CD4-positive, alpha-beta T cell treated with Interleukin-6 at 100 ng/mL for 8 hours (primary cell): ENCODE measurements at places on chromosomes 4 and X.

DNA sequence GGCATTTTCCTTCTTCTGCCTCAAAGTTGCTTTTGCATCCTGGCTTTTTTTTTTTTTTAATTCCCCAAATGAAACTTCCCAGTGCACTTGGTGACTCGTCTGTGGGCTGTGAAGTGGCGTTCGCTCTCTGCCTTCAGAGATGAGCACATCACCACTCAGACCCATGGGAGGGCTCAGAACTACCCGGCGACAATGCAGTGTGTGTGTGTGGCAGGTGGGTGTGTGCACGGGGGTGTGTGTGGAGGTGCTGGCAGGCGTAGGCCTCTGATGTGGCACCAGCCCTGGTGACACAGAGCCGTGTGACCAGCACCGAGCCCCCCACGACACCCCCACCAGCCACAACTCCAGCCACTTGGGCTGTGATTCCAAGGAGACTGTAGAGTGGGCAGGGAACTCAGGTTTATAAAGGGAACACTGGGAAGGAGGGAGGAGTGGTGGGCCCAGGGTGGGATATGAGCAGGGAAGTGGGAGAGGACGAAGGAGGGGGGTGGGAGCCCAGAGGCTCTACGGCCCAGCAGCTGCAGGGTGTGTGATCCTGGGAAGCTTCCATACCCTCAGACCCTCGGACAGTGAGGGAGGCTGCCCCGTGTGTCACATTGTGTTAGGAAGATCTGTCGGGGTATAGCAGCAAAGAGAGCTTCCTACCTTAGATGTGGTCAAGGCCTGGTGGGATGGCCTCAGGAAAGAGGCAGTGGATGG, 6.0 kb upstream of the WFS1 start:
- DNase-seq, result no peak

- DNase-seq, result no peak
Observed at GRCh38 chrX:17633546-17633945, 103.7 kb upstream of the SCML1 start.

GRCh38 chr4:1801286-1801958, 8.3 kb downstream of the FGFR3 start:
- DNase-seq, result no peak

- no peak for DNase-seq
Observed at GRCh38 chrX:44972132-44972531, 99.1 kb downstream of the KDM6A start.

DNA sequence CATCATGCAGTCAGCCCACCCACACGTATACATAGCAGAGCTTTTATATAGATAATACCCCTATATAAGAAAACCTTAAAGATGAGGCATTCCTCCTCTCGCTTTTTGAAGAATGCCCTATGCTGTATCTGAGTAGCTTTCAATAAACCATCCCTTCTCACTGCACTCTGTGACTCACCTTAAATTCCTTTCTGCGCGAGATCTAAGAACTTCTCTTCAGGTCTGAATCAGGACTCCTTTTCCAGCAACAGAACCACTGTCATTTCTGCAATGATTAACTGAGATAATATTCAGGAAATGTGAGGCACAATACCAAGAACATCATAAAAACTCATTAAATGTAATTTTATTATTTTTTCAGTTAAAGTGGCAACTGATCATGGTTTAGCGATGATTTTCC, 76.4 kb upstream of the DCLK2 start:
- no peak for DNase-seq

GRCh38 chrX:30762755-30763154, 109.5 kb downstream of the GK start:
- no peak for DNase-seq

- no peak for DNase-seq
Observed at GRCh38 chr4:104896660-104897645, 249.7 kb upstream of the TET2 start.

DNA sequence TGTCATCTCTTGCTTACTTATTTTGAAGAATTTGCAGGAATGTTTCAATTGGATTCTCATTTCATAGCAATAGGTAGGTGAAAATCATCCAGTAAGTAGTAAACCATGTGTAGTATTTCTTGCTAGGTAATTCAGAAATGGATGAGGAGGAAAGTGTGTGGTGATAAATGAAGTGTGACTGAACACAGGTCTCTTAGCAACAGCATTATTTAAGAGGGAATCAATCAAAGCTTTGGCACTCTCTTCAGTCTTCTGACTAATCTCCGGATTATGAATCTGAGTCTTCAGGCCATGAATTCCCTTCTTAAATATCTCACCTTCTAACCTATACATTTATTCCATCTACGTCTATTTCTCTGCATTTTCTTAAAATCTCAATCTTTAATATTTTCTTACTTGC, 55.8 kb upstream of the ARHGAP24 start:
- DNase-seq, result no peak

GRCh38 chrX:44063606-44064005, 90.4 kb upstream of the NDP start:
- DNase-seq, result no peak

DNA sequence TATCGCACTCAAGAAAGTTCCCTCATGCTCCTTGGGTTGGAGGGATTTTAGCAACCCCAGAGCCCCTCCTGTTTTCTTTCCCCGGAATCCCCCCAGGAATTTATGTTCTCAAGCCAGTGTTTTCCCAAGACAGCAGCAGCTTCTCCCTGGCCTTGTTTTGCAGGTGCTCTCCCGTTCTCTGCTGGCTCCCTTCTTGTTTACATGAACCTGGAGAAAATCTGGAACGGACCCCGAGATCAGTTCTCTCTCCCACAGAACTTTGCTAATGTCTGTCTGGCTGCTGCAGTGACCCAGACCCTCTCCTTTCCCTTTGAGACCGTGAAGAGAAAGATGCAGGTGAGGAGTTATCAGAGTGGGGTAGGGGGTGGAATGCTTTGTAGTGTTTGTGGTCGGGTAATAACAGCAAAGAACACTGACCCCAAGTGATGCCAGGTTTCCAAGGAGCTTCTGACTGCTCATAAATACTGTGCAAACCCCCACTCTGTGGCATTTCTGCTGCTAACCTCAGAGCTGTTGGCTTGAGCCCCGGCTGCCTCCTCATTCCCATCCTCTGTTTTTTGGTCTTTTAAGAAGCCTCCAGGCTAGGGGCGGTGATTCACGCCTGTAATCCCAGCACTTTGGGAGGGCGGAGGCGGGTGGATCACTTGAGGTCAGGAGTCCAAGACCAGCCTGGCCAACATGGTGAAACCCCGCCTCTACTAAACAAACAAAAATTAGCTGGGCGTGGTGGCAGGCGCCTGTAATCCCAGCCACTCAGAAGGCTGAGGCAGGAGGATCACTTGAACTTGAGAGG, 11.1 kb downstream of the SLC25A43 start:
- DNase-seq, result no peak

GRCh38 chr4:7783541-7783940, 156.1 kb downstream of the AFAP1 start:
- DNase-seq, result no peak

DNA sequence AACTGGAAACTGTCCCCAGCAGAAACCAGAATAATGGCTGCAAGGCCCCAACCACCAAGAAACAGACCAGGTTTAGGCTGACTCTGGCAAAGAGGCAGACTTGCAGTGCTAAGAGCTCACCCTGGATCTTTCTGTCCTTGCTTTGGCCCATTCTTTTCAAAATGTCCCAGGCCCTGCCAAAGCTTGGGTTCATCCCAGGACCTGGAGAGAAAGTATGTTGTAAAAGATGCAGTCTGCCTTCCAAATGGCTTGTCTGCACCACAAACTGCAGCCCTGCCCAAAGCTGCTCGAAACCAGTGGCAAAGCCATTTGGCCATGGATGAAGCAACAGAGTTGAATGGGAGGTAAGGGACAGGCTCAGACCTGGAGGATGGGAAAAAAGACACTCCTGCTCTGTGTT, 38.0 kb upstream of the LNX1 start:
- DNase-seq, result no peak

DNA sequence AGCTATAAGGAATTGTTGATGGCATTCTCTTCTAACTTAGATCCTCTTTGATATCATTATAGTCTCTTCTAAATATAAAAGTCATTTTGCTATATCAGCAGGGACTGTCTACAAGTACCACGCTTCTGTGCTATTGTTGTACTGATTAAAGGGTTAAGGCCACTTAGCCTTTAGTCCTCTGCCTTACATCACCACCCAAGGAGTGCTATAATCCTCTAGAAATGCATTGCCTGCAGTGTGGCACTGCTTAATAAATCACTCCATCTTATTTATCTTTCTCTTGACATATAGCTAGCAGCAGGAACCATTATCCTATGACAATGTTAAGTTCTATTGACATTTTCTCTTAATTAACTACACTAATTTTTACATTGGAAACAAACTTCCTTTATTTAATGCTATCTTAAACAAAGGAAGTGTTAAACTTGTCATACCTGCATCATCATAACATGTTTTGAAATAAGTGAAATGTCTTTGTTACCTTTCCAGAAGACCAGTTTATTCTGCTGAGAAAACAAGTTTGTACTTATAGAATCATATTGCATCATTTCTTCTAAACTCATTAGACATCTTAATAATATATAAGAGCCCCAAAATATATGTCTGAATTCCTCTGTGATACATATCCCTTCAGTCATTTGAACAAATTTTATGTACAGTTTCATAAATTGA, 360.9 kb upstream of the ATOH1 start:
- no peak for DNase-seq

DNA sequence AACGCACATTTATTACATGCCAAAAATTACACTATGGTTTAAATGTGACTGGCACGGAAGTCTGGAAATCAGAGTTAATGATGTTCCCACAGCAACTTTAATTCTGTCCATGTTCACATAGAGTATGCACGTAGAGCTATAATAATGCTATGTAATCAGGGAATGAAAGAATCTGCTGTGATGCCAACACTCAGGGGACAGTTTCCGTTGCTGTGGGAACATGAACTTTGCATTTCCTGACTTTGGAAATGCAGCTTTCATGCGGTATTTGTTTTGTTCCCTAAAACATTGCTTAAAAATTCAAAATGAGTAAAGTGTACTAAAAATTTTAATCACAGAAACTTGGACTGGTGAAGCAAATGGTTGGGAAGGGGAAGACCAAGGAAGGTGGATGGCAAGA, 65.7 kb downstream of the MAGEA1 start:
- DNase-seq, result no peak

- DNase-seq, result no peak
Observed at GRCh38 chrX:139642241-139642927, 65.6 kb downstream of the MCF2 start.

DNA sequence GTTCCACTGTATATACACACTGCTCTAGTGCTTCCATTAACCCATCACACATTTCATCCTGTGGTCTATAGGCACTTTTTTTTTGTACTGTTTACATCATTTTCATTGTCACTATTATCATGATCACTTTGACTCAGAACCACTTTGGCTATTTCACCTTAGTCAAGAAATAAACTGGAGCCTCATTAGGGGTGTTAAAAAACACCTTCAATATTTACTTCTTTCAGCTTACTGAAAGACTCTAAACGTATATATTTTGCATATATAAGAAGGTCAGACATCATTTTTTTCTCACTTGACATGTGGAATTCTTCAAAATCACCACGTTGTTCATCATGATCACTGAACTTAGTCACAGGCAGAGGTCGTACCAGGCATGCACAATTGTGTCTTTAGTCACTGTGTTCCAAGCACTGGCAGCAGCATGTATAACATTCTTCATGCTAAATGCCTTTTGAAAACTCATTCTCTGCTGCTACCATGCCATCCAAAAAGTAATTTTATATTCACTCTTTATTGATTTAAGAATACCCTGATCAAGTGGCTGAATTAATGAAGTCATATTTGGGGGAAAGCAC, 229.2 kb upstream of the ARSJ start:
- no peak for DNase-seq

GRCh38 chr4:67465032-67465762, 80.1 kb downstream of the CENPC start:
- DNase-seq, result no peak

DNA sequence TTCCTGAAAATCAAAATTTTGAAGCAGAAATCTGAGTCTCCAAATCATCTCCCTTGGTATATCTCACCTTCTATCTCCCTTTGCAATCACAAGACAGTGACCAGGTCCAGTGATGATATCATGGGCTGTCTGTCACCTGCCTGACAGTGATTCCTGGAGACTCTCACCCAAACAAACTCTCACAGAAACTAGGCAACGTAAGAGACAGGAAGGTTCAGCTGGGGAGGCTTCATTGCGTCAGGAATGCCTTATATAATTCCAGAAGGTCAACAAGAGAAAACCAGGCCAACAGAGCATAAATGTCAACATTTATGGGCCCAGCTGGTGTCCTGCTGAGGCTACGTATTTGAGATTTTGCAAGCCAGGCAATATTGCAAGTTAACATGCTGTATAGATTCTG, 412.7 kb downstream of the KCNIP4 start:
- no peak for DNase-seq

- DNase-seq, result no peak
Observed at GRCh38 chr4:24226667-24227066, 336.8 kb upstream of the PPARGC1A start.

- no peak for DNase-seq
Observed at GRCh38 chr4:134201216-134202161, at the start of gene PABPC4L. PABPC4L (minus strand) TSS chr4:134201789; CDS start chr4:134201019, 770 bp downstream.
